ENCODE measurements at places on chromosomes 5 and 9.

- no peak for DNase-seq
These were observed 23.6 kb downstream of the TJP2 start for GRCh38 chr9:69197687-69198086.

DNA sequence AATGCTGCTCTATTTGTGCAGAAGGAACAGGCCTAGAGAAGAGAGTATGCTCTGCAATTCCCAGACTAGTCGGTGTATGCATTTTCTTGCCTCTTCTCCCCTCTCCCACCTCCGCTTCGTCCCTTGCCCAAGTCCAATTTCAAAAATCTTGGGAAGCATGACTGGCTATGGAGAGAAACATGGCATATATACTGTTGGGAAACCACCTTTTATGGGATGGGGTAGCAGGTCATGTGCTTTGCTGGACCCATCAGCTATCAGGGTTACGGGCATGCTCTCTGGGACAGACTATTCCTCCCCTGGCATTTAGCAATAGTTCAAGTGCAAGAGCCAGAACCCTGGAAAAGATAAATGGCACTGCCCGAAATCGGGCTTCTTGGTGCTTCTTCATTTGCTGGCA, 12.0 kb downstream of the ISL1 start:
- DNase-seq: no peak

DNA sequence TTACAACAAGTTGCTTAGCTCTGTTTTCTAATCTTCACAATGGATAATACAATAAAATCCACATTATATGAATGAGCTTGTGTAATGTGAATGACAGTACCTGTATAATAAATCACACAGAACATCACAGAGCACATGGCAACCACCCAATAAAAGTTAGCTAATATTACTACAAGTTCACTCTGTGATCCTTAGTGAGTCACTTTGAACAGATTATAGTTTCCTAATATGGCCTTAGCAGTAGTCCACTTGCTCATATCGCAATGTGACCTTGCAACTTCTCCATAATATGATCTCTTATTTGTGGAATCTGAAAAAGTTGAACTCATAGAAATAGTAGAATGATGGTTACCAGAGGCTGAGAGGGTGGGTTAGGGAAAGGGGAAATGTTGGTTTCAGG, 361.3 kb downstream of the PTPRD start:
- no peak for DNase-seq

DNA sequence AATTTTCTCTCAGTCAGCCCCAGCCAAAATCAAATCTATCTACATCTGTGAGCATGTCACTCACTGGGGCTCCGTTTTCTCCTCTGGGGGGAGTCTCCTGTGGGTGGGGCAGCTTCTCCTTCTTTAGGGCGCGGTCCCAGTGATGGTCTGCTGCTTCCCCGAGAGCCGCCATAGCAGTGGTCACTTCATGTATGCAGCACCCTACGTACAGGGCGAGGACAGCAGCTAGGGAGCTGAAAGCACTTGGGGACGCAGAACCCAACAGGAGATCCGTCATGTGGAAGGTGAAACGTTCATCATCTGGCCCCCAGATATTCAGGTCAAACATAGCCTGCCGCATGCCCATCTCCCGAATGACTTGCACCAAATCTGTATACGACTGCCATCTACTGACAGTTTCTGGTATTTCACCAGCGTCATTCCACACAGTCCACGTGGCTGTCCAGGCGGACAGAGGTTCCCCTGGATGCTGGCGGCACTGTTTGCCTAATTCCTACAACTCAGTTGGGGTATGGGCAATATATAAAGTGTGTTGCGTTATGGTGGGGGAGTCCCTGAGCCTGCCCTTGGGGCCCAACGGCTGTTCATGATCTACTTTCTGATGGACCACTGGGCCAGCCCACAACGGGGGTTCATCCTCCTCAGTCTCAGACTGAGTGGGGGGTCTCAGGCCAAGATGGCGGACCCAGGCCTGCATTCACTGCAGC, 795.0 kb downstream of the EFNA5 start:
- no peak for DNase-seq

GRCh38 chr5:134873494-134873893, 677 bp upstream of the TXNDC15 start:
- peak; percentile 11 for DNase-seq

DNA sequence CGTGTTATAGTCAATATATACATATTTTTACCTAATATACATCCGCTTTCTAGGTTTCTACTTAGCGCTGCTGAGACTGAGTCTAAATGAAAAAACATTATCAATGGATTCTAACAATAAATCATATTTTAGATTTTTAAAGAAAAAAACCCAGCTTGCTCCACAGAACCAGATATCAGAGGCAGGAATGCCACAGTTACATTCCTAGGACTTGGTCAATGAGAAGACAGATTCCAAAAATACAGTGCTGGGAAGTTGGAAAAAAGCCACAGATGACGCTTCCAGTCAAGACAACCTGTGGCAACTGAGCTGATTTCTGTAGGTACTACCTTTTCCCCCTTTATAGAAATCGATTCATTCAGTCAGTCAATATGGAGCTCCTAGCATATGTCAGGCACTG, 577 bp upstream of the CCDC112 start:
- no peak for DNase-seq

GRCh38 chr9:73348471-73348870, 196.8 kb downstream of the ANXA1 start:
- DNase-seq: no peak

DNA sequence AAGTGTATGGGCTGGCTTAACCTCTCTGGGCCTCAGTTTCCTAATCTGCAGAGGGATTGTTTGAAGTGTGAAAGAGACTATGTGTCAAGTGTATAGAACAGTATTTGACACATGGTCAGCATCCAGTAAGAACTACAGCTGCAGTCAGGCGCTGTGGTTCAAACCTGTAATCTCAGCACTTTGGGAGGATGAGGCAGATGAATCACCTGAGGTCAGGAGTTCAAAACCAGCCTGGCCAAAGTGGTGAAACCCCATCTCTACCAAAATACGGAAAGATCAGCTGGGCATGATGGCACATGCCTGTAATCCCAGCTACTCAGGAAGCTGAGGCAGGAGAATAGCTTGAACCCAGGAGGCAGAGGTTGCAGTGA, 31.9 kb upstream of the STING1 start:
- DNase-seq: no peak

DNA sequence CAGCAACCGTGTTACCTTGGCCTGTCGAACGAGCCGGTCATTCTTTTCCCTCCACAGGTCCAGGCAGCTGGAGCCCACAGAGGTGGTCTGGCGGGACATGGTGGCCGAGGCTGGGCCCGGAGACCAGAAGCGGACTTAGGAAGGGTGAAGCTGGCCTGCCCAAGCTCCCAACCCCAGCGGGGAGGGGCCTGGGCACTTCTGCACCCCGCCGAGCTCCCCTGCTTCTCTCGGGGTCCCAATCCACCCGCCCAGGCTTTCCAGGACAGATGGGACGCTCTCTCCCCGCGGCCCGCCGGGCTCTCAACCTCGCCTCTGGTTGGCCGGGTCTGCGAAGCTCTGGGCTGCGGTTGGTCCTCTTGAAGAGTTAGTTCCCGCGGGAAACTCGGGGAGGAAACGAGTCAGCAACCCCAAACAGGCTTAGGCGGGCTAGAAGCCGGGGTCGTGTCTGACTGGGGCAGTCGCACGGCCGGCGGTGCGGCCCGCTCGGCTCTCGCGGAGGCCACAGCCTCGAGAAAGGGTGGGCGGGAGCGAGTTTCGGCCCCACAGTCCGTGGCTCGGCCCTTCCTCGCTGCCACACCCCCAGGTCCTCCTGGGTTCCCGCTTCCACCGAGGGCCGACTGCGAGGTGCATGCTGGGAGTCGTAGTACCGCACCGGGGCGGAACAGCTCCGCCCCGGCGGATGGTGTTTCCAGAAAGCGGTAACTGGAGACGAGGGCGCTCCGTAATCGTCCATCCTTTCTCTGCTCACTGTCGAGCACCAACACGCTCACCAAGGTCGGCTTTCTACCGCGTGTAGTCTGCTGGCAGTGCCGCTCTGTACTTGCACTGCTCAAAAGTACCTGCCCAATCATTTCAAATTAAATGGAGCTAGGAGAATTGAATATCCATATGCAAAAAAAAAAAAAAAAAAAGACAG, at the start of gene FANCG:
Gene FANCG (minus strand): TSS at position 517 of the 916 bp plus-strand sequence. CDS start 418 bp downstream, at position 99.
- DNase-seq: peak; percentile 83

GRCh38 chr5:161009194-161009593, 157.2 kb upstream of the ATP10B start:
- no peak for DNase-seq

DNA sequence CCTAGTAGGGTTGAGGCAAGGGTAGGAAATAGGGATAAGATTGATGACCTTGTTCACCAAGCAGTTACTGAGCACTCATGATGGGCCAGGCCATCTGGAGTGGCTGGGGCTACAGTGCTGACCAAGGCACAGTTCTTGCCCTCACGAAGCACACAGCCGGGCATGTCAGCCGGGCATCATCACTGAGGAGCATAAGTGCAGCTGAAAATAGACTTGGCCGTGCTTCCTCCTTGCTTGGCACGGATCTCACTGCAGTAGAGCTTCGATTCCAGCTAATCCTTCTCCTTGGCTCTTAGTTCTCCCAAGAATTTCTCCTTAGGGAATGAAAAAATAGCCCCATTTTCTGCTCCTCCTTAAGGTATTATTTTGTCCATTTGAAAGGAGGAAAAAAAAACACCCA, 116.6 kb downstream of the NMUR2 start:
- no peak for DNase-seq

- no peak for DNase-seq
These were observed 58.7 kb upstream of the ERBIN start for GRCh38 chr5:65867542-65868195.

DNA sequence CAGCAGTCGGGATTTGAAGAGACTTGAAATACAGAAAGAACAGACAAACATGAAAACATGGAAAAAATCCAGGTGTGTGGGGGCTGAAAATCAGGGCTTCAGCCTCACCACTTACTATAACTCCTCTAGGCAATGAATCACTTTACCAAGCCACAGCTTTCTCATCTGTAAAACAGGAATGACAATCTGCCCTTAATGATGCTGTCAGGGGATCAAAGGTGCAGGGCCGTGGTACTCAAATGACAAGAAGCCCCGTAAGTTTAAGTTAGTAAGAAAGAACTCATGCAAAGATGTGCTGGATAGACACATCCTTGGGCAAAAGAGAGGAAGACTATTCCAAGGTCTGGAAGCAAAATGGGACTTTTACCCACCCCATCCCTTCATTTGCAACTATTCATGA, 34.7 kb downstream of the FBXW2 start:
- no peak for DNase-seq

DNA sequence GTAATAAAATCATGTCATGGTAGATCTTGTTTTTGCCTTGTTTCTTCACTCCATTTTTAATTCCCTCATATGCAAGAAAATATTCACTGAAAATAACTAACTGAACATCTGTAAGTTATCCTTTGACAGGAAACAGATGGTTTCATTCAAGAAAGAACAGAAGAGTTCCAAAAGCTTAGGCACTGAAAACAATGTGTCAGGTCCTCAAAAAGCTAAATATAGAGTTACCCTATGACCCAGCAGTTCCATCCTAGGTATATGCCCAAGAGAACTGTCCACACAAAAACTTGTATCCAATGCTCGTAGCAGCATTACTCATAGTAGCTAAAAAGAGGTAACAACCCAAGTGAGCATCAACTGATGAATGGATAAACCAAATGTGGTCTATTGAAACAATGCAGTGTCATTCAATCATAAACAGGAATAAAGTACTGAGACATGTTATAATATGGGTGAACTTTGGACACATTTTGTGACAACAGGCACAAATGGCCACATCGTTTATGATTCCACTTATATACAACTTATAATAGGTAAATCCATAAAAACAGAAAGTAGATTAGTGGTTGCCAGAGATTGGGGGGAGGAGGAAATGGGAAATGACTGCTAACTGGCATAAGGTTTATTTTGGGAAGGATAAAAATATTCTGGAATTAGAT, 231.0 kb downstream of the FRMD3 start:
- no peak for DNase-seq

- DNase-seq: no peak
These were observed 172.0 kb upstream of the MSX2 start for GRCh38 chr5:174552428-174552827.

DNA sequence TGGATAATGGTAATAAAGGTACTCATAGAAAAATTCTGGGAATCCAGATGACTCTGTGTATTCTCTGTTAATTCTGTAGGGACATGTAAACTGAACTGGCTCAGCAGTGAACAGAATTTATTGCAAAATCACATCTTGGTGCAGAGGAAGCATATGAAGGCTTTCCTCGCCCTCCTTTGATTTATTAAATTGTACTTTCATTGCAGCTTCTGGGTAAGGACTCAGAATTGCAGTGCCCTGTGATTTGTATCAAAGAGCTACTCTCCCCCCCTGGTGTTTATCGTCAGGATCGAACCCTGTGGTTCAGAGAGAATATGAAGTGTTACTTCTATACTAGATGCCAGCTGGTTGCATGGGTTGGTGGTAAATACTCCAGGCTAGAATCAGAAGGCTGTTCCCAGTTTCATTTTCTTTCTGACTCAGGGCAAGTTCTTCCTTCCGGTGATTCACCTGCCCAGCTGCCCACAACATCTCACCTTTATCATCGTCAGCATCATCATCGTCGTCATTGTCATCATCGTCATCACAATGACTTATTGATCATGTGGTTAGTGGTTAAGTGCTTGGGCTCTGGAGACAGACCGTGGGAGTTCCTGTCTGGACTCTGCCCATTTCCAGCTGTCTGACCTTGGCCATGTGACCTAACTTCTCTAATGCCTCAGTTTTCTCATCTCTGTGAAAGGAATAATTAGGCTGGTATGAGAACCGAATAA, 238.8 kb downstream of the ARHGAP26 start:
- peak; percentile 63 for DNase-seq

DNA sequence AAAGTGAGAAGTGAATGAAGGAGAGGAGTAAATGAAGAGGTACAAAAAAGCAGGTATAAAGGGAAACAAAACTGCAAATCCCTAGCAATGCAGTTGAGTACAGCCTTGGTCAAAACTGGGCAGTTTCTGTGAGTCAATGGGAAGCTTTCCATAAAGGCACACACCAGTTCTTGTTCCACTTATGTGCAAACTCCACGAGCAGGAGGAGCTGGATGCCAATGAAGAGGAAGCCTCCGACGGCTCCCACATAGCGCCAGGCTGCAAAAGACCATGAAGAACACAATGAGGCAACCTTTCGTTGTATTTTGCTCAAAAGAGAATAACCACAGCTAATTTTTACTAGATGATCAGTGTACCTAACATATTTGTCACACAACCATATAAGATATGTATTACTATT, 81.1 kb downstream of the SERINC5 start:
- no peak for DNase-seq

DNA sequence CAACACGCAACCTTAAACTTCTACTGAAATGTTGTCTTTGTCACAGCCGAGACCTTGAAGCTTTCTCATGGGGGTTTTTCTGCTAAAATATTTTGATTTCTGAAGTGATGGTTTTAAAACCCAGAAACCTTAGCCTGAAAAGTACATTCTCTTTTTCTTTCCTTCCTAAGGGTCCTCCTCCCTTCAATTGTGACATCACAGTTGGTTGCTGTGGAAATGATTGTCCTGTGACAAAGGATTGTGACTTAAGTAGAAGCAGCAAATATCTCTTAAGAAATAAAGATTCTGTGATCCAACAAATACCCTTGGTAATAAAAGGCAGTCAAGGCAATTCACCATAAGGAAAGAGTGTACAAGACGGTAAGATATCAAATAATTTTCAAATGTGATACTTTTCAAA, 125.2 kb downstream of the SEMA6A start:
- no peak for DNase-seq
